AG08396 (cell line): ENCODE measurements at places on chromosomes 16 and 17.

GRCh38 chr16:84406006-84406963 is 37.9 kb downstream of the ATP2C2 start:
- no peak for DNase-seq

- no peak for DNase-seq
Observed at GRCh38 chr17:43641416-43641815, 20.3 kb downstream of the MEOX1 start.

DNA sequence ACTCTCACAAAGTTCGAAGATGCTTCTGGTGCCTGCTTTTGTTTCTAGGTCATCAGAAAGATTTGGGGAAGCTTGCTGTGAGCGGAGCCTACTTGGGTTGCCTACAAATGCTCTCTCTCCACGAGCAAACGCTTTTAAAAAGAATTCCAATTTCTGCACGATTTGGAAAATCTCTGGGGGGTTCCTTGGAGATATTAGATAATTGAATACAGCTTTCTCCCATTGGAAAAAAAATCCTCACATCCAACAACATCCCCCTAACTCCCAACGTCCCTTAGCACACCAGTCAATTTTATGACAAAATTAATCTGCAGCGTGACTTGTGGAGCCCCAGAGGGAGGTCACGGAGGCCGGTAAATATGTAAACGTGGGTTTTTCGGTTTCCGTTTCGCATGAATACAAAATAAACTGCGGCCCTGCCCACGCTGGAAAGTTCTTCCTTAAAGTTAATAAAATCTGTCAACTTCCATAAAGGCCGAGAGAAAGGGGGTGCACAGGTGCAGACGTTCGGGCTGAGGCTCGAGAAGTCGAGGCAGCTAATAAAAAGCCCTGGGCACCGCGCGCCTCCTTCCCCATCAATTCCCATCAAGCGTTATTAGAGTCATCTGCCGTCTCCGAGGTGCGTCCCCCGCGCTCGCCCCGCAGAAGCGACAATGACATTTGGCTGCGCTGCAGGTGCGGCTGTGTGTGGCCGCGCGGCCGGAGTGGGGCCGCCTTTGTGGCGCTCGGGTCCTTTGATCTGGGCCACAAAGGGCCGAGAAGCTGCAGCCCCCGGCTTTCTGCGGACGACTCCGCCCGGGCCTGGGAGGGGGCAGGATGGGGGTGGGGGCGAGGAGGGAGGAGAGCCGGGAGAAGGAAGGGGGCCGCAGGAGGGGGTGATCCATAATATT is 37.6 kb downstream of the SALL1 start:
- DNase-seq = no peak

DNA sequence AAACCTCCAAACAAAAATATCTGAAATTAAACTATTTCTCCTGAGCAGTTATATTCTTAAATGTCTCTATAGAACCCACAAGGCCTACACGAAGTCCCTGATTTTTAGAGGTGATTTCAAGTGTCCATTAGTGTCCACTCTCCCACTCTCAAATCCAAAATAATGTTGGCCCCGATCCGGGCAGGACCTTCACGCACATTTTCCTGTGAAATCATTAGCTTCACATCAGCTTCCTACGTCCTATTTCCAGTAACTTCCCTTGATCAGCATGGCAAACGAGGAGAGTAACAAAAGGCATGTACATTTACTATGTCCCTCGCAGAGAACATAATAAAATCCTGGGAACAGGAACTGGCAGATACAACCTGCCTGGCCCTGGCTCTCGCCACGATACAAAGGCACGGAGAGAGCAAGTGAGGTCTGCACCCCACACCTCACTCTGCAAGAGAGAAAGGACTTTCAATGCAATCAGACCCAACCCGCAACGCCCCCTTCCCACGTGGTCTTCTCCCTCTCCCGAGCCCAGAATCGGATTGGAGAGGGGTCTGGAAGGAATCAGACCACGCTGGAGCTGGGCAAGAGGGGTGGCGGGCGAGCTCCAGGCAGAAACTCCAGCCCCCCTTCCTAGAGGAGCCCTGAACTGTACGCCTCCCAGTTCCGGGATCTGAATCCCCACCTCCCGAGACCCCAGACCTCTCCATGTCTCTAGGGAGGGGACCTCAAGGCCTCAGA is 17.5 kb upstream of the C17orf78 start:
- peak; percentile 68 for DNase-seq

GRCh38 chr16:31714903-31715504 is 158.6 kb upstream of the ZNF267 start:
- DNase-seq = no peak

DNA sequence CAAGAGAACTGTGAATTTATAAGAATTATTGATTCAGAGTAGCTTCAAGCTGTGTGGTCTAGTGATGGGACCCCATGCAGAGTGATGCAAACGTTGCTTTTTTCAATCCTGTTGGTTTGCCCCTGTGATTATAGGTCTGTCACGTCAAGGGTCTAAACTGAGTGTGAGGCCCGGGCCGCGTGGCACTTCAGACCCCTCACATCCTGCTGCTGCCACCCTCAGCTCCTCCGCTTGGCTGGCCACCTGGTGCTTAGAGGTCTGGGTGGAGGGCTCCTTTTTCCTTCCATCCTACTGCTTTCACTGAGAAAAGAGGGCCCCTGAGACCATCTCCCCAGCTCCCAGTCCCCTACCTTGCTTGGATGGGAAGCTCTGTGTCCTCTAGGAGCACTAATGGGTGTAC is 12.0 kb downstream of the MYL4 start:
- no peak for DNase-seq

DNA sequence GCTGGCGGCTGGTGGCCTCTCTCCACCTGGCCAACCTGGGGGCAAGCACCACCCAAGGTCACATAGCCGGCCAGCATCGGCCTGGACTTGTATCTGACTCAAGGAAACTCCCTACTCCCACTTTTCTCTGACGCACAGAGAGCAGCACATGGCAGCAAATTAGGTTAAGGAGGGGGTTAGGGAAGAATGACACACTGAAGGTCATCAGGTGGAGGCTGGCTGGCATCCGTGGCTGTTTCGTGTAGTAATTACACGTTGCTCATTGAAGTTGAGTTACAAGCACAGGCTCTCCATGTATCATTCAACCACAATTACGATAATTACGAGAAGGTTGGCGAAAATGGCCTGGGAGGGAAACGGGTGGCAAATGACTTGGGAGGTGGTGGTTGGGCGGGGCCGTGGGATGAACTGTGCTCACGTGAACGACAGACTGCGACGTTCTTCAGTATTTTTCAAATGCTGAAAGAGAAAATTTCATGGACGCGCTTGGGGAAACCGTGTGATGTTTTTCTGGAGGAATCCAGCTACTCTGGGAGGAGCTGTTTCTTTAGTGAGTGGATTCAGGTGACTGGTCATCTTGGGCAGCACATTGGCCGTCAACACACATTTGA is 4.0 kb upstream of the METRNL start:
- DNase-seq = no peak

DNA sequence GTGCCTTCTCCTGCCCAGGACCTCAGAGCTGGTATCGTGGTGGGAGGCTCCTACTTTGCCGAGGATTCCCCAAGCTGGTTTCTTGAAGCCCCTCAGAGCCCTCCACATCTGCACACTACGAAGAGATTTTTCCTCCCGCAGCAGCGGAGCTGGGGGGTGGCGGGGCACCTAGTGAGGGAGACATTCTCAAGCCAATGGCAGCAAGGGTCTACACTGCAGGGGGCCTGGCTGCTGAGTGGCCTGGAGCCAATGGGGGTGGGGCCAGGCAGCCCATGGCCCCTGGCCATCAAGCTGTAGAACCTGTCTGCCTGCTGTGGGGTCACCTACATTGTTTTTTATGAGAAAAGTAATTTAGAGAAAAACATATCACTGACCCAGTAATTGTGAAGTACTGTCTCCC is 5.0 kb downstream of the SLC26A11 start:
- no peak for DNase-seq

DNA sequence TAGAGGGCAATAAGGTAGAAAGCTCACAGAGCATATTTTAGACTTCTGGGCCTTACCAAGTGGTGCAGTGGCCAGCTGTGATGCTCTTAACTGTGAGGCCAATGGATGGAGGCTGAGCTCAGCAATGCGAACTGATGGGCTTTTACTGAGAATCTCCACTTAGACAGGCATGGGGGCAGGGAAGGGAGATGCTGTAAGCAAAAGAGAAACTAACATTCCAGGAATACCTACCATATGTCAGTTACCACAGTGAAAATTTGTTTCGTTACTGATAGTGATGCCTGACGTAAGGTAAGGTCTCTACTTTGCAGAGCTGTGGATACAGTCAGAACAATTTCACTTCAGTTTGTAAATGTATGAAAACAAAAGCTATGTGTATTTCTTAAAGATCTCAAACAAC is 250.6 kb upstream of the ZFHX3 start:
- DNase-seq = peak; percentile 13

DNA sequence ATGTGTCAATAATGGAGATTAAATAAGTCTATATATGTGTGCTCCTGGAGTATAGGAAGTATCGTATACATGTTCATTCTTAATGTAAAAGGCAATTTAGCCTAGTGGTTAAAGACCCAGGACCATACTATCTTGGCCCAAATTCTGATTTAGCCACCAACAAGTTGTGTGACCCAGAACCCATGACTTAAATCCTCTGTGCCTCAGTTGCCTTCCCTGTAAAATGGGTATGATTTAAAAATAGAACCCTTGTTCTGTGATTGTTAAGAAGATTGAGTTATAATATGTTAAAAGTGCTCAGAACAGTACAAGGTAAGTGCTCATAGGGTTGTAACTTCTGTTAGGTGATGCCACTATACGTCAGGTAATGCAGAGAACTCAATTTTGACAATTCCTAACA is 18.8 kb upstream of the BLMH start:
- no peak for DNase-seq

DNA sequence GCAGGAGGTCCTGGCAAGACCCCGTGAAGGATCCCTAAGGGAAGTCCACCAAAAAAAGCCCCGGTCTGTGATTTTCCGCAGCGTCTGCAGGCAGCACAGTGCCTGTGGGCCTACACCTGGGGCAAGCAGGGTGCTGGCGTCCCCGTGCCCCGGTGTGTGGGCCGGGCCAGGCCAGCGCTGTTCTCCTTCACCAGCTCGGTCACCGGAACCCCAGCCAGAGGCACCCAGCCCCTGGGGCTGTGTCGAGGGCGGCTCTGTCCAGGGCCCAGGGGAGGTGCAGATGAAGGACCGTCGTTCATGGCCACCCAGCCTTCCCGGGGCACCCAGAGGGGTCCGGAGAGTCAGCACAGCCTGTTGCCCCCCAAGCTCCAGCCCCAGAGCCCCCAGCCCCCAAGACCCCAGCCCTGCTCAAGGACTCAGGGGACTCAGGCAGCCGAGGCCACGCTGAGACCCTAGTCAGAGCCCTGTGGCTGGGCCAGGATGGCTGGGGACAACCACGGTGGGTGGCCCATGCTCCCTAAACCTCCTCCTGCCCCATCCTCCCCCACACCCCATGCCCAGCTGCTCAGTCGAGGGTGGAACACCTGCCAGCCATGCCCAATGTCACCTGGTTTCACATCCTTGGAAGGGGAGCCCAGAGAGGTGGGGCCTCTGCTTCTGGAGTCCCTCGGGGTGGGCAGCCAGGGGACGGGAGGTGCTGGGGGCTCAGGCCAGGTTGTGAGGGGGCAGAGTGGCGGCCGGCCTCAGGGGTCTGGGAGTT is 5.7 kb upstream of the C1QTNF8 start:
- DNase-seq = no peak

GRCh38 chr16:64051824-64052223 is 1070.0 kb downstream of the CDH11 start:
- DNase-seq = no peak

DNA sequence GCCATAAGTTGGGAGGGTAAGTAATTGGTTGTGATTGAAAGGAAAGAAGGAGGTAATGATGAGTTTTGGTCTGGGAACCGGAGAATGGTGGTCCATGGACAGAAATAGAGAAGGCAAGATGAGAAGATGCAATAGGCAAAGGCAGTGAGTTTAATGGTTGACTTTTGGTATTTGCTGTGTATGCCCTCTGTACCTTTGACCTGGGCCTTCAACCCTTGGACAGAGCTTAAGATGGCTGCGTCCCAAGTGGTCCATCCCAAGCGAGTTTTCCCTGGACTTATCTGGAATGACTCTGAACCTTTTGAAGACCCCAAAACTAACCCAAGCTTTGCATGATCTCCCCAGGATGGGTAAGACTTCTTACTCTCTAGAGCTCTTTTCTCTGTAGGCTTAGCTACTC is 664.5 kb downstream of the MAF start:
- no peak for DNase-seq

GRCh38 chr16:20611975-20612481 is 35.9 kb upstream of the ACSM2B start:
- DNase-seq = no peak

- no peak for DNase-seq
Observed at GRCh38 chr16:24409045-24409444, 130.3 kb upstream of the RBBP6 start.

DNA sequence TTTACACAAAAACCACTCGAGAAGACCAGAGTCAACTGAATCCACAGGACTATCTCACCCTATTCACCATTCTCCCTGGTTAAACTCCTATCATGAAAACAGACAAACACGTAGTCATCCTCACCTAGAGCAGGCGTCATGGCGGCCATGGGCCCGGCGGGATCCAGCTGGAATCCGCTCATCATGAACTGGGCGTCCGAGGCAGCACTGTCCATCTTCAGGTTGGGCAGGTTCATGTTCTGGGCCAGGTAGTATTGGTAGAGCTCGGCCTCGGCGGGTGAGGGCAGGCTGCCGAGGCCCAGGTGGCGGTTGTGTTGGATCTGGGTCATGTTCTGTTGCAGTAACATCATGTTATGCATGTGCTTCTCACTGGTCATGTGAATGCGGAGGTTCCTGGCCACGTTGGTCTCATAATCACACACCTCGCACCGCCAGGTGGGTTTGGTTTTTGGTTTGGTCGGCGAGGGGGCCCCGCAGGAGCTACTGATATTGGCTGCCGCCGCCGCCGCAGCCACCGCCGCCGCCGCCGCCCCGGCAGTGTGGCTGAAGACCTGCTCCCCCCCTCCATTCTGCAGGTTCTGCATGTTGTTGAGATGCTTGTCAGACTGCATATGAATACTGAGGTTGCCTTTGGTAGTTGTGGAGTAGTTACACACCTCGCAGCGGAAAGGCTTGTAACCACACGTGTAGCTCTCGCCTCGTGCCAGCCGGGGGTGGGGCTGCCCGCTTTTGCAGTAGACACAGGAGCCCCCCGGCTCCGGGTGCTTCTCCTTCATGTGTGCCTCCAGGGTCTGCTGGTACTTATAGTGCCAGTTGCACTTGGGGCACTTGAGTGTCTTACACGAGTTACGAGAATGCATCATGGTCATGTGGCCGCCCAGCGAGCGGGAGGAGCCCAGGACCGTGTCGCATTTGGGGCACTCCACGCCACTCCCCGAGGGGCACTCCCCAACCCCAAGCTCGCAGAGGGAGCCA is 90.3 kb downstream of the ZFHX3 start:
- DNase-seq = no peak

DNA sequence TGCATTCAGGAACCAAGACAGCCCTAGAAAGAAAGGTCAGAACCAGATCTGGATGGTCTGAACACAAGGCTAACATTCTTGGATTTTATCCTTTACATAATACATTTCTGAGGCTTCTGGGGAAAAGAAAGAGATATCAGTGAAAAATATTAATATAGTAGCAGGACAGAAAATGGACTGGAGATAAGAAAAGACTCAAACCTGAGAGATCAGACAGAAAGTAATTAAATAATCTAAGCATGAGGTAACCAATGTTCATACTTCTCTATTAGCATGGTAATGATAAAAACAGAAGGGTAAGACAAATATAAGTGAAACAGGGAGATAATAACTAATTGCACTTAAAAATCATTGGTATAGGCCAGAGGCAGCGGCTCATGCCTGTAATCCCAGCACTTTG is 5.5 kb downstream of the TRIM37 start:
- no peak for DNase-seq

- DNase-seq = no peak
Observed at GRCh38 chr17:38717139-38717745, 12.2 kb downstream of the MLLT6 start.
